Lower lobe of right lung (tissue), 2 donors: ENCODE measurements at places on chromosomes 4 and X. TPM values are rescaled to one million over a fixed set of nuclear protein-coding genes. Genes with fewer than 3 reads are reported as not detected.

GRCh38 chr4:151991884-151992167 lies 231.0 kb upstream of the GATB start:
- no peaks in the 10 kb centered on the region for H3K36me3 ChIP-seq
- no peak overlapping the region for H3K27ac ChIP-seq
- H3K4me3 ChIP-seq: no peak overlapping the region
- no peak for DNase-seq
- no peaks in the 10 kb centered on the region for H3K4me1 ChIP-seq

DNA sequence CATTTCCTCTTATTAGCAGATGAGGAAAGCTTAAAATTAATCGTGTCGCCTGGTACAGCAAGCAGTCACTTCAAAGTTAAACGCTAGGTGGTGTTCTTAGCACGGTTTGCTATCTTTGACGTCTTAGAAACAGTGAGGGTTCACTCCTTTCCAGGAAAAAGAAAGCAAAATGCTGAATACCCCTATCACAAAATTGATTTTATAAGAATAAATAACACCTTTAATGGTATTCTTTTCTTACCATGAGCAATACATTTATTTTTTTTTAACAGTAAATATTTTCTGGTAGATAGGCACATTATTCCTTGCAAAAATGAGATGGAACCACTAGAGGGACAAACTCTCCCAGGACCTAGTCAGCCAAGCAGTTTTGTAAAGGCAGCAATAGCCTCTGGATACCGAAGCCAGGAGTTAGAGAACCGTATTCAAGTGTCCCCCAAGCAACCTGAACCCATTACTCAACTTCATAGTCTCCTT lies 153.9 kb downstream of the KDR start:
- no peak overlapping the region for H3K27ac ChIP-seq
- H3K36me3 ChIP-seq: no peaks in the 10 kb centered on the region
- H3K4me3 ChIP-seq: no peak overlapping the region
- no peaks in the 10 kb centered on the region for H3K4me1 ChIP-seq

DNA sequence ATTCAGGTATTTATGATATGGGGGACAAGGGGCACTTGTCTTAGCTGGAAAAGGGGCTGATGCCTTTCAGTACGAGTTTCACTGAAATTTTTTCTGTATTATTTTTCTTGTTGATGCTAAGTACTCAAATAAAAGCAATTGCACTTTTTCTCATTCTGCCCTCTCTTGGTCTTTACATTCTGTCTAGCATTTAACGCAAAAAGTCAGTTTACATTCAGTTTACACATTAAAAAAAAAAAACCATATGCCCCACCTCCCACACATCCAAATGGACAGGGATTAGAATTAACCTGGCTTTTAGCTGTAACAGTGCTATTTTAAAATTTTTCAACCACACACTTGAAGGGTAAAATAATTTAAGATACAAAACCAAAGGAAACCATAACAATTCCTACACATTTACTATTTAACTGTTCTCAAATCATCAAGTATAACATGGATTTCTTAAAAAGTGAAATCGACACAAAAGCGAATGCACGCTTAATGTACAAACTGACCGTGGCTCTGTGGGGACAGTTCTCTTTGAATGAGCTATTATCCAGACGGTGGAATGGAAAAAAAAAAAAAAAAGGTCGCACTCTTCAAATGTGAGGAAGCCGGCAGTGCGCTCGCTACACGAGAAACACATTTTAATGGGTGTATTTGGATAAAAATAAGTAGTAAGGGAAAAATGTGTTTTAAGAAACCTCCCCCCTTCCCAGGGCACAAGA lies 1.4 kb downstream of the AMMECR1 start:
- no peaks in the 10 kb centered on the region for H3K27me3 ChIP-seq
- no peaks in the 10 kb centered on the region for H3K4me1 ChIP-seq
- H3K27ac ChIP-seq: no peak overlapping the region
- no peaks in the 10 kb centered on the region for H3K36me3 ChIP-seq

GRCh38 chr4:166003811-166004210 lies 130.8 kb downstream of the TLL1 start:
- no peak overlapping the region for H3K27ac ChIP-seq
- no peak for DNase-seq
- no peaks in the 10 kb centered on the region for H3K4me1 ChIP-seq
- no peaks in the 10 kb centered on the region for H3K36me3 ChIP-seq
- H3K27me3 ChIP-seq: no peaks in the 10 kb centered on the region

The NSG1 gene
- total RNA-seq: 0.50 TPM

The PCDH7 gene
- 4.7 TPM for total RNA-seq

The FGF16 gene
- not detected for total RNA-seq

The SLC4A4 gene
- total RNA-seq: 18.8 TPM

The TMPRSS11F gene
- not detected for total RNA-seq
